GM12892 (cell line): ENCODE measurements at places on chromosomes 6 and 20.

DNA sequence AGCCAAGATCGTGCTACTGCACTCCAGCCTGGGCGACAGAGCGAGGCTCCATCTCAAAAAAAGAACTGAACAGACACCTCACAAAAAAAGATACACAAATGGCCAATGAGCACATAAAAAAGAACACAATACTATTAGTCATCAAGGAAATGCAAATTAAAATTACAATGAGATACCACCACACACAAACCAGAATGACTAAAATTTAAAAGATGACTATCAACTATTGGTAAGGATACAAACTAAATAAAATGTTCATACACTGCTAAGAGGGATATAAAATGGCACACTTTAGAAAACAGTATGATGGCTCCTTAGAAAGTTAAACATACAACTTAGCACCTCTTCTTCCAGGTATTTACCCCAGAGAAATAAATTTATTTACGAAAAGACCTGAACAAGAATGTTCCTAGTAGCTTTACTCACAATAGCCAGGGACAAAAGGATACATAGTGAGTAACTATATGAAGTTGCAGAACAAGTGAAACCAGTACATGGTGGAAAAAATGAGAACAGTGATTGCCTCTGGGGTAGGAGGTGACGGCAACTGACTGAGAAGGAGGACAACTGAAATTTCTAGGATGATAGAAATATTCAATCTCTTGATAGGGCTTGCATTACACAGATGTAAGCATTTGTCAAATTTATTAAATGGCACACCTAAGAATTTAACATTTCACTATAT, 53.2 kb downstream of the FAM8A1 start:
- no peak for DNase-seq

DNA sequence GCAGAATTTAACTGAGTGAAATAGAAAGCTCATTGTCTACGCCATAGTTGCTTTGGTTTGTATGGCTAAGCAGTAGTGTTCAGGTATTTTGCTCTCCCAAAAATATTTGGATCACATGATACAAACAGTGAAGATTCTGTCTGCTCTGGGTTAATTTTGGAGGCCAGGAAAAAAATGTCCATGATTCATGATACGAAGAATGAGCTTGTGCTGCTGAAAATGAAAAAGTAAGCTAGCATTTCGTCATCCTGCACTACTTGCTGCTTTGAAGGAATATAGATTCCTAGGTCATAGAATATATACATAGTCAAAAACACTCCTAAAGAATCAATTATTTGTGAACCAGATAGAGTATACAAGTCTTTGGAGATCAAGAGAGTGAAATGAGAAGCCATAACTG, 8.3 kb downstream of the WRNIP1 start:
- DNase-seq = no peak

GRCh38 chr20:2986466-2986865, 57.0 kb upstream of the GNRH2 start:
- no peak for DNase-seq

- DNase-seq = no peak
Measured at GRCh38 chr6:166194914-166195859, 27.5 kb upstream of the TBXT start.

- no peak for DNase-seq
Measured at GRCh38 chr6:159693894-159694545, 979 bp upstream of the SOD2 start.

- DNase-seq = no peak
Measured at GRCh38 chr6:135703621-135704020, 147.9 kb upstream of the PDE7B start.
